Upper lobe of right lung (tissue), 1 donor: ENCODE measurements at places on chromosomes 3 and 15. TPM values are rescaled to one million over a fixed set of nuclear protein-coding genes. Genes with fewer than 3 reads are reported as not detected.

DNA sequence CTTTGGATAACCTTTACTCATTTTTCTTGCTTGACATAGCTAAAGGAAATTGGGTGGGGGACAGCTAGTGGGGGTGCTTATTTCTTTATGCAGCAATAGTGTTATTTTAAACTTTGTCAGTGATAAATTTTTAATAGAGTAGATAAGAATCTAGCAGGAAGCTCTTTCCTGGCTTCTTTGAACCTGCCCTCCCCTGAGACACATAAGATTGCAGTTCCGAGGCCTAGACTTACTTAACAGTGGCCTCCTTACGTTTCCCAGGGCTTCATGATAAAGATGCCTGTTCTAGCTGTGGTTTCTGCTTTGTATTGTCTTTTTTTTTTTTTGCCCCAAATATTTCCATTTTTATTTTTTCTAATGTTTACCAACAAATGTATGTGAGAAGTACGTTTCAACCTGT lies 170.1 kb downstream of the VPS8 start:
- peaks cover 32% of the 10 kb centered on the region for H3K36me3 ChIP-seq
- no peak overlapping the region for H3K27ac ChIP-seq
- DNase-seq = no peak

GRCh38 chr3:27141668-27142067 lies 227.5 kb downstream of the NEK10 start:
- H3K27me3 ChIP-seq = no peaks in the 10 kb centered on the region
- H3K4me3 ChIP-seq = no peak overlapping the region
- H3K27ac ChIP-seq = no peak overlapping the region
- H3K36me3 ChIP-seq = no peaks in the 10 kb centered on the region
- H3K4me1 ChIP-seq = no peaks in the 10 kb centered on the region

GRCh38 chr3:14564741-14565140 lies 24.6 kb upstream of the GRIP2 start:
- H3K4me3 ChIP-seq = no peak overlapping the region
- no peaks in the 10 kb centered on the region for H3K4me1 ChIP-seq
- H3K27me3 ChIP-seq = peaks cover 11% of the 10 kb centered on the region
- H3K36me3 ChIP-seq = no peaks in the 10 kb centered on the region
- no peak overlapping the region for H3K27ac ChIP-seq

GRCh38 chr3:75303741-75304140 lies 360.4 kb upstream of the FRG2C start:
- no peak overlapping the region for H3K4me3 ChIP-seq
- no peak for DNase-seq
- H3K4me1 ChIP-seq = no peaks in the 10 kb centered on the region
- H3K27ac ChIP-seq = no peak overlapping the region

- no peak overlapping the region for H3K4me3 ChIP-seq
- no peak for DNase-seq
- H3K27ac ChIP-seq = no peak overlapping the region
These were observed 234.4 kb upstream of the TPRG1 start for GRCh38 chr3:188937389-188937788.

DNA sequence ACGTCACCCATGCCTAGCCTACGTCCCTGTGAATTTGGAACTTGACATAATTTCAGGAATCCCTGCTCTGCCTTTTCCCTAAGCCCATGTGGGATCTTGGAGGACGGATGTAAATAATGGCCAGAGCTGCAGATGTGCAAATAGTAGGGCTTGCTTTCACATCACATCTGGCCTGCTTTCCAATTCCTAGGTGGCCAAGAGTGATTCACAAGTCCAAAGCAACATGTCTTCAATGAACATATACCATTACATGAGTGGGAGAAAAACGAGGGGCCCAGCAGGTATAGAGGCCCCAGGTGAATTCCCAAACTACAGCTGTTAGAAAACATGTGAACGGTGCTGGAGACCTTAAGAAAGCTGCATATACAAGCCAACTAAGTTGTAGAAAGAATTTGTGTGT lies 214.6 kb downstream of the MAGI1 start:
- H3K27ac ChIP-seq = no peak overlapping the region
- H3K4me1 ChIP-seq = no peaks in the 10 kb centered on the region
- no peak for DNase-seq
- H3K4me3 ChIP-seq = no peak overlapping the region
- no peaks in the 10 kb centered on the region for H3K36me3 ChIP-seq

GRCh38 chr3:1214933-1215332 lies 122.1 kb downstream of the CNTN6 start:
- no peak overlapping the region for H3K4me3 ChIP-seq
- H3K36me3 ChIP-seq = no peaks in the 10 kb centered on the region
- H3K4me1 ChIP-seq = no peaks in the 10 kb centered on the region
- no peak overlapping the region for H3K27ac ChIP-seq
- no peaks in the 10 kb centered on the region for H3K27me3 ChIP-seq

DNA sequence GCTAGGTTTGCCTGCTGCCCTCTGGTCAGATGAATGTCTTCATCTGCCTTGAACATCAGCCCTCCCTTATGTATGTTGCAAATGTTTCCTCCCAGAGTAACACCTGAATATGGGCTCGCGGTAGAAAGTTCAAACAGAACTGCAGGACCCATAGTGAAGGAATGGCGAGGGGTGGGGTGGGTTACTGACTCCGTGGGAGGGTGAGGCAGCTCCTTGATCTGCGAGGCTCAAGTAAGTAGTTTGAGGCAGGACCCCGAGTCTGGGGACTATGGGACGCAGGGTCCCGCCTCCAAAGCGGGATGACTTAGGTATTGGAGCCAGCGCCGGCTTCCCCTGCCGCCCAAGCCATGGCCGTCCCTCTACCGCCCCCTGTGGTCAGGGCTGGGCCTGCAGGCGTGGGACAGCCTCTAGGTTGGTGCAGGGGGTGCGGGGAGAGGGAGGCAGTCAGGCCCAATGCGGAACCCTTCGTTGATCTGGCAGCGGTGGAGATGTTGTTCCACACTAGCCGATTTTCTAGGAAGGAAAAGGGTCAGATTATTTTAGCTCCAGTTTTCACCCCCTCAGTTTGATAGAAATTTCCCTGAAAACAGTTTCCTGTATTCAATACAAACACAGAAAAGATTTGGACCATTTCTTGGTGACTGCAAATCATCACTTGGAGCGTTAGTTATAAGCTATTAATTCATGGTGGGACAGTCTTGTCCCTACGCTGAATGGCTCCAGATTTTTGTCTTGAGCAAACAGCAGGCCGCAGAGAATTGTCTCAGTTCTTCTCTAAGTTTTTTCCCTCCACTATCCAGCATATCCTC lies 72.3 kb downstream of the CORO2B start:
- peak; percentile 77 for DNase-seq
- no peaks in the 10 kb centered on the region for H3K4me1 ChIP-seq
- H3K27ac ChIP-seq = no peak overlapping the region
- no peaks in the 10 kb centered on the region for H3K27me3 ChIP-seq
- H3K36me3 ChIP-seq = no peaks in the 10 kb centered on the region

DNA sequence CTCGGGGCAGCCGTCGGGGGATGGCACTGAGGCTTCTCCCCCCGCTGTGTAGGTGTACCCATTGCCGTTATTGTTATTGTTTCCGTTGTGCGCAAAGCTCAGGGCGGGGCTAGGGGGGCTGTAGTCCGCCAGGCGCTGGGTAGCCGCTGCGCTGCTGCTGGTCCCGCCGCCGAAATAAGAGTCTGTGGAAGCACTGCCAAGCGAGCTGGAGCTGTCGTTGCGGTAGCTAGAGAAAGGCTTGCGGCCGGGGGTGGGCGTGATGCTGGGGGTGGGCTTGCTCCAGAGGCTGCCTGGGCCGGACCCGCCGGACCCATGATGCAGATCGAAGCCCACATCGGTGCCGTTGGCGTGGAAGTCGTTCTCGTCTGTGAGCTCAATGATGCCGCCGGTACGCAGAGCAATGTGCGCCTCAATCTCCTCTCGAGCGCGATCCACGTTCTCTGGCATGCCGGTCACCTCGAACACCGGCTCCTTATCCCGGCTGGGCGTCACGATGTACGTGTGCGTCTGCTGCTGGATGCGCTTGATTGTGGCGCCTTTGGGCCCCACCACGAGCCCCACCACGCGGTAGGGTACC lies 1.9 kb downstream of the MEX3B start:
- peaks cover 16% of the 10 kb centered on the region for H3K4me1 ChIP-seq
- no peak overlapping the region for H3K27ac ChIP-seq
- no peaks in the 10 kb centered on the region for H3K27me3 ChIP-seq
- no peak for DNase-seq

- no peaks in the 10 kb centered on the region for H3K36me3 ChIP-seq
- DNase-seq = no peak
- no peak overlapping the region for H3K27ac ChIP-seq
- H3K4me1 ChIP-seq = peaks cover 6% of the 10 kb centered on the region
- H3K4me3 ChIP-seq = no peak overlapping the region
These were observed 47.0 kb upstream of the ACKR4 start for GRCh38 chr3:132549890-132550578.

- peaks cover 19% of the 10 kb centered on the region for H3K4me1 ChIP-seq
- H3K27ac ChIP-seq = no peak overlapping the region
- no peak for DNase-seq
- H3K27me3 ChIP-seq = no peaks in the 10 kb centered on the region
These were observed 1.9 kb downstream of the SPTBN5 start for GRCh38 chr15:41891946-41892345.

DNA sequence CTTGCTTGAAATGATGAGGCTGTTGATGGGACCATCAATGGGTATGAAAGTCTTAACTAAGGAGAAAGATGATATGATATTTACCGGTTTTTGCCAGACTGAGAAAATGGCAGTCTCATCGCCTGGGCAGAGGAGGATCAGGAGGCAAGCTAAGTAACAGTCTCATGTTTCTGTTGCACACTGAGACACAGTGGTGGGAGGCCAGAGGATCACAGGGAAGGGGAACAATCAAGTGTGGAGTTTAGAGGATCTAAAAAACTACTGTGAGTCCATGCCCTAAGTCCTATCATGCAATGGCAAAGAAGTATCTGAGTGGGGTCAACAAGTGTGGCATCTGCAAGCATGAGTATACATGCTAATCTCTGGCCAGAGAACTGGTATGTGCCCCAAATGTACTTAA lies 62.2 kb downstream of the SUMF1 start:
- no peak overlapping the region for H3K27ac ChIP-seq
- H3K27me3 ChIP-seq = no peaks in the 10 kb centered on the region
- no peak for DNase-seq
- H3K4me3 ChIP-seq = no peak overlapping the region
- H3K36me3 ChIP-seq = peaks cover 22% of the 10 kb centered on the region

- DNase-seq = no peak
- H3K27me3 ChIP-seq = no peaks in the 10 kb centered on the region
- H3K4me1 ChIP-seq = no peaks in the 10 kb centered on the region
- H3K27ac ChIP-seq = no peak overlapping the region
- H3K36me3 ChIP-seq = peaks cover 54% of the 10 kb centered on the region
- H3K4me3 ChIP-seq = no peak overlapping the region
These were observed 143.5 kb downstream of the PDE8A start for GRCh38 chr15:85125056-85125661.

DNA sequence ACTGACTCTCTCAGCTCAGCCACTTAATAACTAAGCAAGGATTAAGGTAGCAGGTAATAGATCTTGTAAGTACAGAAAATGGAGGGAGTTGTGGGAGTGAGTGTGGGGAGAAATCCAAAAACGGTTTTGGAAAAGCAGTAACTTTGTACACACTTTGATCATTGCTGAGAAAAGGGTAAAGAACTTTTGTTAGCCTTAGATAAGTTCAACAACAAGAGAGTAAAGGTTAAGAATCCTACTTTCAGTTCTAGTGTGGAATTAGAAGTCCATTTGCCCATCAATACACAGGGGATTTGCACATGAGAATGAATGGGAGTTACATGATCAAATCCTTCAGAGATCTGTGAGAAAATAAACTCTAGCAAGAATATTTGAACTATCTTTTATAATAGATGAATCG lies 528.7 kb downstream of the SOX2 start:
- no peak overlapping the region for H3K27ac ChIP-seq
- H3K4me1 ChIP-seq = no peaks in the 10 kb centered on the region
- no peaks in the 10 kb centered on the region for H3K27me3 ChIP-seq
- no peak for DNase-seq

- no peak for DNase-seq
- H3K36me3 ChIP-seq = no peaks in the 10 kb centered on the region
- no peaks in the 10 kb centered on the region for H3K27me3 ChIP-seq
- no peak overlapping the region for H3K27ac ChIP-seq
- H3K4me1 ChIP-seq = no peaks in the 10 kb centered on the region
These were observed 468.9 kb upstream of the WNT5A start for GRCh38 chr3:55955891-55956477.

- DNase-seq = no peak
- peaks cover 12% of the 10 kb centered on the region for H3K4me1 ChIP-seq
- H3K4me3 ChIP-seq = no peak overlapping the region
- H3K27ac ChIP-seq = no peak overlapping the region
These were observed 17.8 kb downstream of the TMEM212 start for GRCh38 chr3:171860830-171861535.

- peak; percentile 85 for DNase-seq
- H3K4me3 ChIP-seq = no peak overlapping the region
- H3K4me1 ChIP-seq = peaks cover 37% of the 10 kb centered on the region
- H3K27ac ChIP-seq = peak overlapping the region; percentile 38
- H3K36me3 ChIP-seq = no peaks in the 10 kb centered on the region
These were observed 51.8 kb downstream of the MITF start for GRCh38 chr3:69791106-69791505.

DNA sequence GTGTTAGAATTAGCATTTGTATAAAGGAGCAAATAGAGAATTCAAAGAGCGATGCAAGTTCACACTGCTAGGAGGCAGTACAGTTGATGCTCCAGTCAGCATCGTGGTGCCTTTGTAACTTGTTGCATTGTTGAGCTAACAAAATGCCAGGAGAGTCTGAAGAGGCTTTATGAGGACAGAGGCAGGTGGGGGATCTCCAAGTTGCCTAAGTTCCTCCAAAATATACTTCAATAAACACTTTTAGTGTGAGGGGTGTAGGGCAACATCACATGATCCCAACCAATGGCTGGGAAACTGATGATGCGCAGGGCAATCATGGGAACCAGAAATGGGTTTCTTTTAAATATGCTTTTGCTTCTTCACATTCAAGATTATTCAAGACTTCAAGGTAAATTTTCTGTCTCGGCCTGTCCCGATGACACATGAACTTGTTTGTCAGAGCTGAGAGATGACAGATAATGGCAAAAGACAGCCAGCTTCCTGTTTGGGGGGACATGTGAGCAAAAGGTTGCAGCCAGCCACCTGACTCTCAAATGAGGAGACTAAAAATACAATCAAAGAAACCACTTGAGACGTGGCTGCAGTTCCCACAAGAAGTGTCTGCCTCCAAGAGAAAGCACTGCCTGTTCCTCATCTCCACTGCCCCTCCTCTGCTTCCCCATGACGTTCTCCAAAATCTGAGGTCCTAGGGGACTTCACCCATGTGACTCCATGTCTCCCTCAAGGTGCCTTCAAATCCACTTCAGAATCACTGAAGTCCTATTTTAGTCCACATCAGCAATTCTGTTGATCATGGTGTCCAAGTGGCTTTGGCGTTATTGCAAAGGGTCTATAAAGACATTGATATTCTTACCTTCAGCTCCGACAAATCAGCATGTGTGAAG lies 39.3 kb downstream of the KLHL6 start:
- DNase-seq = no peak
- peak overlapping the region; percentile 17 for H3K27ac ChIP-seq
- H3K36me3 ChIP-seq = no peaks in the 10 kb centered on the region

- no peaks in the 10 kb centered on the region for H3K4me1 ChIP-seq
- no peak overlapping the region for H3K27ac ChIP-seq
- no peaks in the 10 kb centered on the region for H3K36me3 ChIP-seq
- no peak overlapping the region for H3K4me3 ChIP-seq
These were observed 45.2 kb upstream of the ABI3BP start for GRCh38 chr3:101038393-101038792.

Gene DPPA2
- not detected for total RNA-seq

Gene CDC25A
- total RNA-seq = 0.90 TPM

Gene MKRN3
- total RNA-seq = 2.5 TPM

Gene EFHB
- 0.90 TPM for total RNA-seq

Gene BNIP2
- total RNA-seq = 105 TPM

Gene C2CD4A
- total RNA-seq = 0.14 TPM

Gene SECISBP2L
- total RNA-seq = 119 TPM

Gene ARL8B
- total RNA-seq = 91.5 TPM

Gene MCF2L2
- total RNA-seq = 1.2 TPM
